CD4-positive, alpha-beta T cell (primary cell): ENCODE measurements at places on chromosomes 12 and 14.

GRCh38 chr12:27794818-27795584 lies 15.0 kb upstream of the MANSC4 start:
- no peak for DNase-seq

DNA sequence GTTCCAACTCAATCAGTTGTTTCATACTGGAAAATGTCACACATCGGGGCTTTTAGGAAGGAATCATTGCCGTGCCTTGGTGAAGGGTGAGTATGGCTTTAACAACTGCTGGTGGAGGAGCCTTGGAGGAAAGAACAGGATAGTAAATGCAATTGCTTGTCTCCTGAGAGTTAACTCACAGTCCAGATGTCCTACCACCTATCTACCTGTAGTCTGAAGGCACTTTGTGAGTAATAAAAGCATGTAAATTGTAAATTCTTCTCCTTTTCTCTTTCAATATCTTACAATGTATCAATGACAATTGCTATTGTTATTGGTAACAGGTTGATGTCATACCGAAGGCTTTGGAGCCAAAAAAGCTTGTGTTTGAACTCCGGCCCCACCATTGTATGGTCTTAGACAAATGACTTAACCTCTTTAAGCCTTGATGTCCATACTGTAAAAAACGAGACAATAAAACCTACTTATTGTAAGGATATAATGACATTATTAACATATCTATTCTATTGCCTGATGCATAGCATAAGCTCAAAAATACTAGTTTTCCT lies 397.4 kb downstream of the ADAMTS20 start:
- DNase-seq: no peak

GRCh38 chr14:31030469-31030868 lies 4.3 kb upstream of the STRN3 start:
- DNase-seq: no peak

DNA sequence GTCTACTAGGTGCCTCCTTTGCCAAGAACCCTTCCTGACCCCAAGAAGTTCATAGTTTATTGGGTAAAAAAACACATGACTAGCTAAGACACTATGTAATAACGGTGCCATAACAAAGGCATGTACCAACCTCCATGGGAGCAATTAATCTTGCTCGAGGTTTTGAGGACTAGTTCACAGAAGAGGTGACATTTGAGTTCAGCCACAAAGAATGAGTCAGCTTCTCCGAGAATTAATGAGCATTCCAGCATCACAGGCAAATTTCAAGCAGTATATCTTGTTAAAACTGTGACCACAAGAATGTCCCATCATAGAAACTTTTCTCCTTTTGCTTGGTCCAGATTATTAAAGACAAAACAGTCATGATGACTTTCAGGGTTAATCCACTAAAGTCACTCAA lies 113.0 kb upstream of the RAP1B start:
- DNase-seq: no peak

GRCh38 chr12:100138048-100138802 lies 4.4 kb downstream of the BLTP3B start:
- DNase-seq: no peak

- DNase-seq: no peak
Observed at GRCh38 chr14:99134516-99135046, 137.4 kb downstream of the BCL11B start.

GRCh38 chr14:69928111-69928523 lies 48.9 kb downstream of the SMOC1 start:
- no peak for DNase-seq

GRCh38 chr12:112686373-112686772 lies 105.2 kb upstream of the RPH3A start:
- no peak for DNase-seq

DNA sequence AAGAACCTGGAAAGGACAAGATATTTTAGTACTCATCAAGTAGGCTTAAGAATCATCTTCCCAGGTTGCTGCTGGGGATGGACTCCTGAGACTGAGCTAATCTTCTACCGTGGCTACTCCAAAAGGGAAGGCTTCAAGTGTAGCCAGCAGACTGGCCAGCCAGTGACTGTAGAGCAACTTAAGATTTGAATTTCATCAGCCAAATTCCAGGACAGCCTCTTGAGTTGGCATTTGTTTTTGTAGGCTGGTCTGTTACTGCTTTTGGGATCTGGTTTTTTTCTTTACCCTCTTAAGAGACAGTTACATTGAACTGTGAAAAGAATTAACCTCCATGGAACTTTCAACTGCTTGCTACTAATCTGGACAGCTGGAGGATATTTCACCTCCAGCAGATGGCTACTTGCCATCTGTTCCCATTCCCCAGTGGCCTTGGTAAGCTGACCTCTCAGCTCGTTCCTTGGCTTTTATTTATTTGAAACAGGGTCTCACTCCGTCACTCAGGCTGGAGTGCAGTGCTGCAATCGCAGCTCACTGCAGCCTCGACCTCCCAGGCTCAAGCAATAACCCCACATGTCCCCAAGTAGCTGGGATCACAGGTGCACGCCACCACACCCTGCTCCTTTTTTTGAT lies 20.7 kb downstream of the VTI1B start:
- DNase-seq: no peak

DNA sequence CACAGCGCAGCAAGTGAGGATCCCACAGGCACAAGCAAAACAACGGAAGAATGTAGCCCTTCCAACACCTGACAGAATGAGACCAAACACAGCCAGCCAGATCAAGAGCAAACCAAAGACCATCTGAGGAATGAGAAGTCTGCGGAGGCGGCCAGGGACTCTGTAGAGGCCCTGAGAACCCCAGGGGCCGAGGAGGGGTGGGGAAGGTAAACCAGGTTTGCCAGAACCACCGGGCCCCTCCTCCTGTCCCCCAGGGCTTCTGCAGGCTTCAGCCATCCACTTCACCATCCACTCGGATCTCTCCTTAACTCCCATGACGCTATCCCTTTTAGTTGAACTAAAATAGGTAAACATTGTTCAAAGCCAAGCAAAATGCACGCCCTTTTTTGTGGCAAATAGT lies 37.4 kb downstream of the ZCRB1 start:
- no peak for DNase-seq

- DNase-seq: no peak
Observed at GRCh38 chr14:104282332-104283196, 144.2 kb downstream of the KIF26A start.

- DNase-seq: no peak
Observed at GRCh38 chr12:2581293-2582045, 213.3 kb upstream of the FKBP4 start.

- DNase-seq: no peak
Observed at GRCh38 chr12:122406701-122407164, 15.7 kb downstream of the CLIP1 start.

GRCh38 chr14:95215094-95215725 lies 57.9 kb upstream of the DICER1 start:
- DNase-seq: no peak

DNA sequence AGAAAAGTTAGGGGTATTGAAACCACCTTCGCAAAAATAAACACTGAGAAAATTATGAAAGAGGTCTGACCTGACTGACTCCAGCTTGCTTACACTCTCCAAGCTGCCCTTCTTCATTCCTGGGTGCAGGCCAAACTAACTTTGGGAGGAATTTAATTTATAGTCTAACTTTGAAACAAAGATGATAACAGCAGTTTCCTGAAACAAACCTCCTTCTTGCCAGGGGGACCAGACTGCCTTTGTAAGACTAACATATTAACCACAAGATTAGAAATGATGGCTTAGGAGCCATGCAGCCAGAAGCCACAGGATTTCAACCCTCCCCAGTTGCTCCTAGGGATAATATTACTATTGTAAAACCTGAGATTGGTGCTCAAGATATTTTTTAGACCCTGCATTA lies 13.8 kb upstream of the EEA1 start:
- no peak for DNase-seq

DNA sequence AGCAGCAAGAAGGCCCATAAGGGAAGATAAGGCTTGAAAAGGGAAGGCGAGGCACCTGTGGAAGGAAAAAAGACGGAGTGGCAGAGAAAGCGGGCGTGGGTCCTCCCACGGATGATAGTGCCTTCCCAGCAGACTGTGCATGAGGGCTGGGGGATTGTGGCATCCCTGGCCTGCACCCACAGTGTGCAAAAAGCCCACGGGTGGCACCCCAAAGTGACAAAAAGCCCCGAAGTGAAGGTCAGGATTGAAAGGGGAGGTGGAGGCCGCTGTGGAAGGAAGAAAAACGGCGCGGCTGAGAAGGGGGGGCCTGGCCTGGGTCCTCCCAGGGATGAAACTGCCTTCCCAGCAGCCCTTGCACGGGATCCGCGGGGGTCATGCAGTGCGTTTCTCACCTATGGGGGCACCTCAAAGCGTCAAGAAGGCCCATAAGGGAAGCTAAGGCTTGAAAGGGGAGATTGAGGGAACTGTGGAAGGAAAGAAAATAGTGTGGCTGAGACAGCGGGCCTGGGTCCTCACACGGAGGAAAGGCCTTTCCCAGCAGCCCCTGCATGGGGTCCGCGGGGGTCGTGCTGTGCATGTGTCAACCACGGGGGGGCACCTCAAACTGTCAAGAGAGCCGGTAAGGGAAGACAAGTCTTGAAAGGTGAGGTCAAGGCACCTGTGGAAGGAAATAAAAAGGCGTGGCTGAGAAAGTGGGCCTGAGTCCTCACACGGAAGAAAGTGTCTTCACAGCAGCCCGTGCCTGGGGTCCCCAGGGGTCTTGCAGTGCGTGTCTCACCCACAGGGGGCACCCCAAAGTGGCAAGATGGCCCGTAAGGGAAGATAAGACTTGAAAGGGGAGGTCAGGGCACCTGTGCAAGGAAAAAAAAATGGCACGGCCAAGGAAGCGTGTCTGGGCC lies 274.1 kb downstream of the ALG10 start:
- no peak for DNase-seq

DNA sequence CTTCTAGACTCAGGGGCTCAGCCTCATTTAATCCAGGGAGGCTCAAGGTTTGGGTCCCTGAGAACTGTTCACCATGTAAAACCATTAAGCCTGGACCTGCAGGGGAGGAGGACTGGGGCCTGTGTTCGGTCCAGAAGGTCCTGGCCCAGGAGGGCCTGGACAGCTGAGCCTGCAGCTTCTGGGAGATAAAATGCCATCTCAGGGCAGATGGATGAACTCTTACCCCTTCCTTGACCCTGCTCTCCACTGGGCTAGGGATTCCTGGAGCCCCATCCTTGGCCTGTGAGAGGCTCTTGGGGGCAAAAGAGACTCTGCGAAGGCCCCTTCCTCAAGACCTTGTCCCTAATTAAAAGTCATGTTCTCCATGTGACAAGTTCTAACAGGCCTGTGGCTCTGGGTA lies 51.2 kb downstream of the PRMT8 start:
- no peak for DNase-seq

- no peak for DNase-seq
Observed at GRCh38 chr12:54047964-54048303, 5.7 kb upstream of the HOXC4 start.

DNA sequence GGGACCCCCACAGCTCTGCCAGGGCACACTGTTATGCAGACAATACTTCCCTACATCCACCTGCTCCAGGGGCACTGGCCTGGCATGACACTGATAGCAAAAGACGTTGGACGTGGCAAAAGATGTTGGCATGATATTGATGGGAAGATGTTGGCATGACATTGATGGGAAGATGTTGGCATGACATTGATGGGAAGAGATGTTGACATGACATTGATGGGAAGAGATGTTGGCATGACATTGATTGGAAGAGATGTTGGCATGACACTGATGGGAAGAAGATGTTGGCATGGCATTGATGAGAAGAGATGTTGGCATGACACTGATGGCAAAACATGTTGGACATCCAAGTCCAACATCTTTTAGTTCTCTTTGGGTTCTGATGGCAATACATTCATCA lies 11.4 kb upstream of the DEGS2 start:
- DNase-seq: no peak

GRCh38 chr14:30159374-30159773 lies 231.7 kb upstream of the PRKD1 start:
- no peak for DNase-seq

DNA sequence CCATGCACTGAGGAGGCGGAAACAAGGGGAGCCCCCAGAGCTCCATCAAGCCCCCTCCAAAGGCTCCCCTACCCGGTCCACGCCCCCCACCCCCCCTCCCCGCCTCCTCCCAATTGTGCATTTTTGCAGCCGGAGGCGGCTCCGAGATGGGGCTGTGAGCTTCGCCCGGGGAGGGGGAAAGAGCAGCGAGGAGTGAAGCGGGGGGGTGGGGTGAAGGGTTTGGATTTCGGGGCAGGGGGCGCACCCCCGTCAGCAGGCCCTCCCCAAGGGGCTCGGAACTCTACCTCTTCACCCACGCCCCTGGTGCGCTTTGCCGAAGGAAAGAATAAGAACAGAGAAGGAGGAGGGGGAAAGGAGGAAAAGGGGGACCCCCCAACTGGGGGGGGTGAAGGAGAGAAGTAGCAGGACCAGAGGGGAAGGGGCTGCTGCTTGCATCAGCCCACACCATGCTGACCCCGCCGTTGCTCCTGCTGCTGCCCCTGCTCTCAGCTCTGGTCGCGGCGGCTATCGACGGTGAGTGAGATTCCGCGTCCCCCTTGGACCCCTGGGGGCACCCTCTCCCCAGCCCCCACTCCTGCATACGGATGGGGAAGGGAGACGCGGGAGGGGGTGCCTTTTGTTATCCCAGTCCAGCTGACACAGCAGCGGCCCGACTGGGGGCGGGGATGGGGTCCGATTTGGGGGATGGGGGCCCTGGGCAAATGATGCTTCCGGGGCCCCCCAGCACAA lies 400 bp downstream of the LRP1 start:
- DNase-seq: no peak

DNA sequence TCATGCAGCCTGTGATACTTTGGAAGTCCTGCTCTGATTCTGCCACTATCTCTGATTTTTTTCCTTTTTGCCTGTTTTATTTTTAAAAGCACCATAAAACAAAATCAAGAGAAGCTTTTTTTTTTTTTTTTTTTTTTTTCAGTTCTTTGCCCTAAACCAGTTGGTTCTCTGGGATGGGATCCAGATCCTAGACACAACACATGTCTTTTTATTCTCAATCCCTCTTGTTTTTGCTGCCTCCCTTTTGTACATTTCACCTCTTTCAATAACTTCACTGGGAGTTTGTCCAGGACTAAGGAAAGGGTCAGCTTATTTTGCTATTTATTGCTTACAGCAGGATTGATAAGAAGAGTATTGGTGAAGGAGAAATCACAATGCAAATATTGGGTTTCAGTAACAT lies 139.4 kb downstream of the GRIP1 start:
- no peak for DNase-seq

- no peak for DNase-seq
Observed at GRCh38 chr14:78302841-78303240, 132.7 kb downstream of the NRXN3 start.
